ENCODE measurements at places on chromosomes 1 and 21. TPM values are rescaled to one million over a fixed set of nuclear protein-coding genes. Genes with fewer than 3 reads are reported as not detected.
A peak's percentile ranks its signal among the peaks of the same experiment; 100 is the strongest.

DNA sequence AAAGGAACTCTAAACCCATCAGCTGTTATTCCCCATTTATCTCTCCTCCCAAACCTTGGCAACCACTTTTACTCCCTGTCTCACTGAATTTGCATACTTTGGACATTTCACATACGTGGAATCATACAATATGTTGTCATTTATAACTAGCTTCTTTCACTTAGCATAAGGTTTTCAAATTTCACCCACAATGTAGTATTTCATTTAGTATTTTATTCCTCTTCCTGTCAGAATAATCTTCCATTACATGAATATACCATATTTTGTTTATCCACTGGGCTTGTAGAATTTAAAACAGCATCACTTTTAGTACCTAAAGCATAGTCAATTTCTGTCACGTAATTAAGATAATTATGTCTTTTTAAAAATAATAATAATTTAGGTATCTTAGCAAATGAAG lies 55.5 kb upstream of the POU2F1 start:
- no peak for DNase-seq

- DNase-seq: peak; percentile 66
These were observed 14.3 kb downstream of the SMG5 start for GRCh38 chr1:156268336-156268735.

BRINP3 gene
- not detected for total RNA-seq

DNA sequence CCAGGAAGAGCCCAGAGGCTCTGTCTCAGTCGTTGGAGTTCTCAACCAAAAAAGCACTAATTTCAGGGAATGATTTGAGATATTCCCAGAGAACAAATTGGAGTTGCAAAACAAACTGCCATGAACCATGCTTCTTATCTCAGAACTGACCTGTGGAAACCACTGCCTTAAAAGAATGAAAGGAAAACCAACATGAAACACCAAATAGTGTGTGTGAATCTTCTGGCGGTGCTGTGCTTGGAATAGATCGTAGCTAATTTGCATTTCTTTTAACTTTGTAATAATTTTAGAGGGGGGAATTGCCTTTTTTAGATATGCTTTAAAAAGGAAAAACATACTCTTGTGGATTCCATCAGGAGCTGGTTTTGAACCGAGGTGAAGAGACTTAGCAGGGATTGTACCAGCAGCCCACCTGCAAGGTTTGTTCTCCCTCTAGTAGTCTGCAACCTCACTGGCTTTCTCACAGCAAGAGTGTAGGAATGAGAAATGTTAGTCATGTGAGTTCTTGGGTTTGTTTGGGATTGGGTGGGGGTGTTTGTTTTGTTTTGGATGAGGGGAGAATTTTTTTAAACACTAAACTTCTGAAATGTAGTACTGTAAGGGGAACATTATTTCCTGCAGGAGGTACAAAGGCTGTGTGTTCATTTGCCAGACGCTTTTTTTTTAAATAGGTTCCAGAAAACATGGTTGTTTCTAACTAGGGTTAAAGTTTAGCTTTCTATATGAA lies 45.7 kb upstream of the ANGPTL1 start:
- peak; percentile 24 for DNase-seq

DNA sequence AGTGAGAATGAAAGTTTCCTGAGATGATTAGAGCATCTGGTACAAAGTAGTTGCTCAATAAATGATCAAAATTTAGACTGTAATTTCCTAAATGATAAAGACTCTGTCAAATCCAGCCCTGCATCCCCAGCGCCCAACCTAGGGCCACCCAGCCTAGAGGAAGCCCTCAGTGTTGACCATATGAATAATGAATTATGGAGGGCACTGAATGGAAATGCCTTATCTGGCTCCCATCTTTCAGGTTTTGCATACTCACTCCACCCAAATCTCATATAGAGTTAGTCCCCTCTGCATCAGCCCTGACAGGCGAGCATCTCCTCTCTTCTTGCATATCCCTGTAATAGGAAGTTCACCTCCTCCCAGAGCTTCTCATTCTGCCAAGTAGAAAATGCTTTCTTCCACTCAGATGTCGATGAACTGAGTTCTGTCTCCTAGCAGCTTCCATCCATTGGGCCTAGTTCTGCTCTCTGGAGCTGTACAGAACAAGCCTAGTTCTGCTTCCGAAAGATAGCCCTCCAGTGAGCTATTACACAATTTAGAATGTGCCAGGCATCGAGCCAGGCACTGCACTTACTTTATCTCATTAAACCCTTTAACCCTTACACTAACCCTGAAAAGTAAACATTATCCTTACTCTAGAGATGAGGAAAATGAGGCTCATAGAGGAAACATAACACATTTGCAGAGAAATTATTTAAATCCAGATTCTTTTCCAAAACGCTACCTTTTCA lies 20.9 kb downstream of the COA7 start:
- DNase-seq: no peak

PCBP3 gene
- total RNA-seq: 2.5 TPM

DNA sequence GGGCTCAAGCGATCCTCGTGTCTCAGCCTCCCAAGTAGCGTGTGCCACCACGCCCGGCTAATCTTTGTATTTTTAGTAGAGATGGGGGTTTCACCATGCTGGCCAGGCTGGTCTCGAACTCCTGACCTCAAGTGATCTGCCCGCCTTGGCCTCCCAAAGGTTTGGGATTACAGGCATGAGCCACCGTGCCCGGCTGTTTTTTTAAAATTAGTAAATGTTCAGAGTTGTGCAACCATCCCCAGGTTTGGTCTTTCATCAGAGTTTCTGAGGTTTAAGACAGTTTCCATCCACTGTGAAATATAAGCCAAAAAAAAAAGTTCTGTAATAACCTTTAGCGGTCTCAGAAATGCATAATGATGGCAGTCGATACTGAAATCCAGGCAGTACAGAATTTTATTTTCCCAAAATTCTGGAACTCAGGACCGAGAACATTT lies 550 bp upstream of the SYT11 start:
- DNase-seq: peak; percentile 25

GRCh38 chr1:66237722-66238479 lies 296.1 kb upstream of the SGIP1 start:
- DNase-seq: no peak

AXDND1 gene
- 1.1 TPM for total RNA-seq

DNA sequence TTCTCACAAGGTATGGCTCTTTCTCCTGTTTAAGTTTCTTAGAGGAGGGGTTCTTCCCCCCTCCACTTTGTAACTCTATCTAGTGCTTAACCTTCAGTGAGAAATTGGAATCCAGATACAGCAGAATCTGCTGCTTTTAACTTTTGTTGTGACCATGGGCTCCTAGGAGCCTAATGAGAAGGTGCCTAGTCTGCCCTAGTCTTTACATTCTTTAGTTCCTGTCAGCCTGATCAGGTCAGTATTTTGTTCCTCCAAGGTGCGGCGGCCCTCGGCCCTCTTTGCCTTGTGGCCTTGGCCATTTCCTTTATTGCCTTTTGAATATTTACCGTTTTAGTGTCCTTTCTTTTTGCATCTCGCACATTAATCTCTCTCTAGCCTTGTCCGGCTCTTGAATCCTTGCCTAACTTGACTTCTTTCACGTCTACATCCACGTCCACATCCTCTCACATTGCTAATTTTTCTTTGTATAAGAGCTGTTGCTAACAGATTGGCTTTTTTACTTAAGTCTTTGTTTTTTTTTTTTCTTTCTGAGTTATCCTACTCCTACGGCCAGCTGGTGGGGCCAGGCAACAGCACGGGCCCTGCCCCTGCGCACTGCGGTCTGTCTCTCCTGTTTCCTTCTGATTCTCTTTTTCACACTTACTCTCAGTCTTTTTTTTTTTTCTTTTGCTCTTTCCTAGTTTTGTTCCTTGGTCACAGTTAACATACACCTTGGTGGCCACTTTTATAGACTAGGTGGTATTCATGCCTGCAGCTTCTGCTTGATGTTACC lies 49.0 kb downstream of the SFPQ start:
- DNase-seq: no peak

GBP7 gene
- not detected for total RNA-seq

- DNase-seq: no peak
These were observed 168.6 kb downstream of the PRDM16 start for GRCh38 chr1:3237570-3237969.

DNA sequence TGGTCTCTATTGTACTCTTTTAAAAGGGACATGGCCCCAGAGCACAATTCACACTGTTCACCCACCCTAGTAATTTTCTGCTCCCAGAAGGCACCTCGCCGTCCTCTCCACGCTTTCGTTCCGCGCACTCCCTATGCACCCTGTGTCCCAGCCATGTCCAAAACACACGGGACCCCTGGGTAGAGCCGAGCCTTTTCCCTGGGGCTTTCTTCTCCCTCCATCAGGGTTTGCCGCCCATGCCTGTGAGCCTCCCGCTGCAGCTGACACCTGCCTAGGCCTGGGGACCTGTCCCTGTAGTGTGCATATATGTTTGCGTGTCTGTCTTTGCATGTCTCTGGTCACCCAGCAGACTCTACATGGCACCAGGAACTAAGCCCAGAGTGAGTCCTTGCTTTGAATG lies 302.7 kb downstream of the PCP4 start:
- no peak for DNase-seq

DNA sequence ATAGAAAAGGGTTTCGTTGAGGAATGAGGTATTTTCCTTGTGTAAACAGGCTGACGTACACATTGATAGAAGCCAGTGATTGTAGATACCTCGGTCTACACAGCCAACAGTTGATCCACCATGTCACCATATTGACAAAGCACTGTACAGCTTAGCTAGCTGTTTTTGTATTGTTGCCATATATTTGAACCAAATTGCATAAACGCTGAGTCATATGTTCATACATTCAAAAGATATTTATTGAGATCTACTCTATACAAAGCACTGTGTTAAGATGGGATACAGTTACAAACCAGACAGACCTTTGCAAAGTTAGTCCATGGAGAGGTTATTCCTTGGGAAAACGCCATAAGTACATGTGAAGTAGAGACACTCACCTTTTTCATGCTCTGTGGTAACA lies 132.4 kb upstream of the ATP1B1 start:
- DNase-seq: no peak

GRCh38 chr1:206812471-206812870 lies 40.2 kb upstream of the IL10 start:
- no peak for DNase-seq

GRCh38 chr1:213600879-213601278 lies 386.9 kb upstream of the PROX1 start:
- no peak for DNase-seq

DNA sequence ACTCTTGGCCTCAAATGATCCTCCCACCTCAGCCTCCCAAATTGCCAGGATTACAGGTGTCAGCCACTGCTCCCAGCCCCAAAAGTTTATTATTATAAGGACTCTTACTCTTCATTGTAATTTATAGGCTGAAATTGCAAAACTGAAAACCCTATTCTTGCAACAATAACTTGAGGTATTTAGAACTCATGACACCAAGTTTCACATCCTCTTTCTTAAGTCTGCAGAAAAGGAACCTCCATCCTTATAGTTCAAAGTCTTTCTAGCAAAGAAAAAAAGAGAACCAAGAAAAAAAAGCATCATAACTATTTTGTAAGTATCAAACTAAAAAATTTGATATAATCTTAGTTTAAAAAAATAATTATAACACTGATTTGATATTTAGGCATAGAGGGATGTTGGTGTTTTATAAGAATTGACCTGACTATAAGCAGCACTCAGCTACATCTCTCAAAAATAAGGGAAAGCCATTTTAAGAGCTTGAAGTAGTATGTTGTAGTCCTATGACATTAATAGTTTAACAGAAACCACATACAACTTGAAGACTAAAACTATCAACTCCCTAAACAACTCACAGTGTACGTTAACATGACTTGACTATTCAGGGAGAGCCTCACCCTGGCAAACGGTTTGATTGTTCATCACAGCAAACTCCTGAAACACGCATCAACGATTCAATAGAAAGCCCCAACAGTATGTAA lies 122.4 kb downstream of the AKT3 start:
- DNase-seq: no peak

DNA sequence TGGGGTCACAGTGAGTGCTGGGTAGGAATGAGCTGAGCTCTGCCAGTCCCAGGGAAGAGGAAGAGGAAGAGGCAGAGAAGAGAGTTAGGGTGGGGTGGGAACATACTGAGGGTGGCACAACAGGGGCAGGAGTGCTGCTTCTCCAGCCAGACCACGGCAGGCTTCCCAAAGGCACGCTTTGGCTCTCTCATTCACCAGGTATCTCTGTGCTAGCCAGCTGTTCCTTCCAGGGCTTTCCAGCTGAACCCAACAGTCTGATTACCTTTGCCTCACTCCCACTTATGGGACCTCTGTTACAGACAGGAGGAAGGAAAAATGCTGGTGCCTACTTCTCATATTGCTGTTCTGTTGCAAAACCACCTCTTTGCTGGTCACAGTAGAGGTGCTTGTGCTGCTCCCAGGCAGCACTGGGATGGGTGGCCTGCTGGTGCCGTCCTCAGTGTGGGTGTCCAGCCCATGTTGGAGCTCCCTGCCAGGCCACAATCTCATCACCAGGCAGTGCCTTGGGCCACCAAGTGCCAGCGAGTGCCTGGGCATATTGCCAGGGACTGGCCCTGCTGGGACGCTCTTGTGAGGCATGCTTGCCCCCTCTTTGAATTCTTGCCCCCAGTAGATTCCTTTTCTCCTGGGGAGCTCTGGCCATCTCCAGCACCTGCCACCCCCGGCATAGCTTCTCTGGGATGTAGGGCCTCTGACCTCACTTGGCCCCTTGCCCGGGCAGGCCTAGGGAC lies 2.1 kb downstream of the ADORA1 start:
- no peak for DNase-seq

- no peak for DNase-seq
These were observed 39.6 kb upstream of the PALMD start for GRCh38 chr1:99606306-99606705.

GRCh38 chr1:232377494-232377770 lies 252.5 kb downstream of the SIPA1L2 start:
- peak; percentile 63 for DNase-seq

LRRC39 gene
- total RNA-seq: 0.22 TPM

DNA sequence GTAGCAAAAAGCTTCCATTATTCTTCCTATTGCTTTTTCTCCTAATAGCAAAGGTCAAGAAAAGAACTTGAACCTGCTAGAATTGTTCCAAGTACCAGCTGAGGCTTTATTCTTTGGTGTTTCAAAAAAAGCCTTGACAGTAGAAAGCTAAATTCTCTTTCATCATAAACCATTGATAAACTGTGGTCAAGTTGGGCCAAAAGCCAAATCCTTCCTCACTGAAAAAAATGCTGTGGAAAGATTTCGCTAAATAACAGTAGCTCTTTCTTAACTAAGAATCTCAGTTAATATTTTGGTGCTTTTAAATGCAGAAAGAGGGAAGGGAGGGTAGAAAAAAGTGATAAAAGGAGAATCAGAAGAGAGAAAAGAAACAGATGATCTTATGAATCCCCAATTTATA lies 14.0 kb upstream of the JAM2 start:
- peak; percentile 28 for DNase-seq

- no peak for DNase-seq
These were observed 2.4 kb downstream of the BLACAT1 start for GRCh38 chr1:205453466-205453865.

AADACL3 gene
- total RNA-seq: not detected

- DNase-seq: no peak
These were observed 15.9 kb upstream of the BTG2 start for GRCh38 chr1:203289281-203289981.
